Tibial nerve (tissue), 4 donors: ENCODE measurements at places on chromosomes 16 and 17. TPM values are rescaled to one million over a fixed set of nuclear protein-coding genes. Genes with fewer than 3 reads are reported as not detected.

DNA sequence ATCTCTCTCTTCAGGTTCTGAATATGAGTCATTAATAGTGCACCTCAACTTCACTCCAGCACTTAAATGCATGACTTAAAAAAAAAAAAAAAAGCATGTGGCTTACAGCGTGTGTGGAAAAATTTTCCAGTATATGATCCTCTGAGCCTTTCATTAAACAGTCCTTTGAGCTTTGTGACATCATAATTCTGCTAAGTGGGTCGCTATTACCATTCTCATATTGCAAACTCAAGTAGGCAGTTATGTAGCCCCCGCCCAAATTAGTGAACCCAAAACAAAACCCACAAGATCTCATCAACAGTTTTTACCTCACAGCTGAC, 672 bp downstream of the CMTR2 start:
- H3K27ac ChIP-seq = peak overlapping the region; percentile 88
- DNase-seq = no peak
- H3K27me3 ChIP-seq = no peaks in the 10 kb centered on the region
- H3K4me3 ChIP-seq = peak overlapping the region; percentile 89
- H3K4me1 ChIP-seq = peaks cover 28% of the 10 kb centered on the region
- H3K36me3 ChIP-seq = no peaks in the 10 kb centered on the region

The TP53TG3C gene
- total RNA-seq = not detected

DNA sequence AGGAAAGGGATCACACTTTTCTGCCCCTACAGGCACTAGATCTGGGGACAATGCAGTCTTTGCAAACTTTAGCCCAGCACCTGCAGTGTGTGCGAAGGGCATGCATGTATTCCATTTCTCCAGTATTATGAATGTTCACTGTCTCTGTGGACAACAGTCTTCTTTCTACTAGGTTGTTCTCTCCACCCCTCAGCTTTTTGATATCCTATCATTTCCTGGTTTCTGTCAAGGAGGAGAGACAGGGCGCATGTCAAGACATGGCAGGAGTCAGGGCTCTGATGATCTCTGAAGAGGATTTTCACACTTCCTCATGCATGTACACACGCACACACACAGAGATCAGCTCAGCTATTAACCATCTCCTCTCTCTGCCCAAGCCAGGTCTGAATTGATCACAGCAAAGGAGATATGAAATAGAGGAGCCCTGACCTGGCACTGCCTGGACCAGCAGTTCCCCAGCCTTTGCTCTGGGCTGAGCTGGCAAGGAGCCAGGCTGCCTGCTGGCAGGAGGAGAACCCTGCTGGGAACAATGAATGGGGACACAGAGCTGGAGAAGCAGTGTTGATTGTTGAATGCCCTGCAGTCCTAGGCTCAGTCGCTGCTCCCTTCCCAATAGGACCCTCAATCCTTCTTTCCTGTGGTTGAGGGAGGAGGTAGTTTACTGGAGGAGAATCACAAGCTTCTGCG, 2.6 kb downstream of the GPR179 start:
- no peaks in the 10 kb centered on the region for H3K27me3 ChIP-seq
- H3K27ac ChIP-seq = no peak overlapping the region
- peak; percentile 43 for DNase-seq
- no peaks in the 10 kb centered on the region for H3K36me3 ChIP-seq
- H3K4me3 ChIP-seq = no peak overlapping the region

The DRC3 gene
- total RNA-seq = 6.9 TPM

DNA sequence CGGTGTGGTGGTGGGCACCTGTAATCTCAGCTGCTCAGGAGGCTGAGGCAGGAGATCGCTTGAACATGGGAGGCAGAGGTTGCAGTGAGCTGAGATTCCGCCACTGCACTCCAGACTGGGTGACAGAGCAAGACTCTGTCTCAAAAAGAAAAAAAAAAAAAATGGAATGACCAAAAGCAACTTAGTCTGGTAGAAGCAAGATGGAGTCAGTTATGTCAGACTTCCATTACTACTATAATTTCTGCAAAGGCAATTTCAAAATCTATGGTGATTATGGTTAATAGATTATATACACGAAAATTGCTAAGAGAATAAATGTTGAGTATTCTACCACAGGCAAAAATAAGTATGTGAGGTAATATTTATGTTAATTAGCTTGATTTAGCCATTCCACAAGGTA, 32.3 kb downstream of the NOL11 start:
- H3K27me3 ChIP-seq = no peaks in the 10 kb centered on the region
- DNase-seq = no peak
- H3K27ac ChIP-seq = no peak overlapping the region

- H3K27me3 ChIP-seq = no peaks in the 10 kb centered on the region
- no peaks in the 10 kb centered on the region for H3K36me3 ChIP-seq
- H3K4me3 ChIP-seq = peak within 1 kb of the TSS; percentile 55
- peaks cover 15% of the 10 kb centered on the region for H3K4me1 ChIP-seq
- H3K27ac ChIP-seq = peak within 1 kb of the TSS; percentile 83
These were observed at the start of gene NME4 for GRCh38 chr16:397135-397661. Gene NME4, plus strand, starts transcription at chr16:397199. Its CDS starts 24 bp downstream, at chr16:397223.

DNA sequence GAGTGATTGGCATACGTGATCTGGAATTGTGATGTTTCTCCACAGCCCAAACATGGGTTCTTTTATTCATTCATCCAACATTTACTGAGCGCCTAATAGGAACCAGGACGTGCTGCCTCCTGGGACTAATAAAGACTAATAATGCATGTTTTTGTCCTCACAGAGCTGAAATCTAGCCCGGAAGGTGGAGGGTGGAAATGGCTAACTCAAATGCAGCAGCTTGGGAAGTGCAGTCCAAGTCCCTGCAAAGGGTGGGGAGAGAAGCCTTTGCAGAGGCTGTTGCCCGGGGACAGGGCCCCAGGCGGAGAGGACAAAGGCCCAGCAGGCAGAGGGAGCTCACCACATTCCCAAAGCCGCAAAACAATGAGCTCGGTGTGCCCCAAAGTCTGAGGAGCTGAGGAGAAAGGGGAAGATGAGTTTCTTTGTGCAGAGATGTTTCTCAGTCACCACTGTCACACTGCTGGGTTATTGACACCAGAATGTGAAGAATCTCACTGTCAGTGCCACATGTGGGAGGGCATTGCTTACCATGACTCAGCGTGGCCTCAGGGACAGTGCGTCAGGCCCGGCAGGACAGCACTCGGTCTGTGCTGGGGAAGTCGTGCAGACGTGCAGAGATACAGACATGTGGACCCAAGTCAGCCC, 118.2 kb upstream of the CHMP6 start:
- no peaks in the 10 kb centered on the region for H3K27me3 ChIP-seq
- peaks cover 7% of the 10 kb centered on the region for H3K4me1 ChIP-seq
- H3K36me3 ChIP-seq = peaks cover 6% of the 10 kb centered on the region
- no peak overlapping the region for H3K4me3 ChIP-seq

DNA sequence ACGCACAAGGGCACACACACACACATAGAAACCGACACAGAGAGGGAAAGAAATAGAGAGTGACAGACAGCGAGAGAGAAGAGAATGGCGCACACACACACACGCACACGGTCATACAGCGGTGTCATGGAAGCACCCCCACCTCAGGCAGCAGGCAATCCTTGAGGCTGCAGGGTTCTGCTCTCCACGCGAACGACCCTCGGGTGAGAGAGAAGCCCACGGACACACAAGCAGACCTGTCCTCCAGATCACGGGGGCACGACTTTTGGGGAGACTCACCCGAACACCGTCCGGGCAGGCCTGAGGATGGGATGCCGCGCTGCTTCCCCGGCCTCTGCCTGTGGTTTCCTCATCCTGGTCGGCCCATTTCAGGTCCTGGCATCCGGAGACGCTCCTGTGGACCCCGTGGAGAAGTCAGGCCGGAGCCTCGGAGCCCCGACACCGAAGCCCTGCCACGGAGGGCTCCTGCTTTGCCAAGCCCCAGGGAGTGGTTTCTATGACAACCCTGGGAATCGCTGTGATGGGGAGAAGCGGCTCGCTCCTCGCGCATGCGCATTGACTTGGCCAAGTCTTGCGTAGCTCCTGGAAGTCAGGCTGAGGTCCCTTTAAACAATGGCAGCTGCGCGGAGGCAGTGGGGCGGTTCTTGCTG, 118.2 kb upstream of the KCNJ18 start:
- H3K27ac ChIP-seq = no peak overlapping the region
- no peaks in the 10 kb centered on the region for H3K4me1 ChIP-seq
- DNase-seq = peak; percentile 26

- H3K4me3 ChIP-seq = no peak overlapping the region
- H3K4me1 ChIP-seq = no peaks in the 10 kb centered on the region
- no peaks in the 10 kb centered on the region for H3K36me3 ChIP-seq
- DNase-seq = no peak
- no peaks in the 10 kb centered on the region for H3K27me3 ChIP-seq
These were observed 279.0 kb upstream of the IRX5 start for GRCh38 chr16:54651440-54652195.

The CDH3 gene
- 3.8 TPM for total RNA-seq

The DNAI2 gene
- total RNA-seq = not detected

- no peak overlapping the region for H3K27ac ChIP-seq
- no peaks in the 10 kb centered on the region for H3K27me3 ChIP-seq
- no peaks in the 10 kb centered on the region for H3K4me1 ChIP-seq
- H3K36me3 ChIP-seq = no peaks in the 10 kb centered on the region
- no peak for DNase-seq
These were observed 853.8 kb downstream of the CDH8 start for GRCh38 chr16:61182391-61182790.

The HOXB7 gene
- total RNA-seq = 2.2 TPM

- H3K27me3 ChIP-seq = no peaks in the 10 kb centered on the region
- peaks cover 26% of the 10 kb centered on the region for H3K36me3 ChIP-seq
- H3K4me3 ChIP-seq = no peak overlapping the region
- peak overlapping the region; percentile 85 for H3K27ac ChIP-seq
These were observed 5.8 kb downstream of the WIPF2 start for GRCh38 chr17:40224718-40225550.

The CNTROB gene
- total RNA-seq = 38.0 TPM

DNA sequence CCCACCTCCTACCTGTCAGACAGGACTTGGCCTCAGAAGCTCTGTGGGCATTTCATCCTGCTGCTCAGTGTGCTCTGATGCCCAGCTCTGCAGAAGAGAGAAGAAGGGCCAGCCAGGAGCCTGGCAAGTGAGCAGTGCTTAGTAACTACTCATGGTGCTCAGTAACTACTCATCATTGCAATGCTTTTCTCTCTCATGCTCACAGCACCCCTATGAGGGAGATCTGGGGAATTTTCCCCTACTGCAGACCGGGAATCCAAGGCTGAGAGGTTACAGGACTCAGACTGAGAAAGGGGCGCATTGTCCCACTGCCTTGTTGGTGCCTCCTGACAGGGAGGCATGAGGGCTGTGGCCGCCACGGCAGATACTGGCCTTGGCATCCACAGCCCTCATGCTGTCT, 261.1 kb downstream of the C16orf95 start:
- H3K4me1 ChIP-seq = peaks cover 20% of the 10 kb centered on the region
- H3K36me3 ChIP-seq = no peaks in the 10 kb centered on the region
- peaks cover 22% of the 10 kb centered on the region for H3K27me3 ChIP-seq
- no peak overlapping the region for H3K27ac ChIP-seq

The ABI3 gene
- total RNA-seq = 14.4 TPM

The OSBPL7 gene
- total RNA-seq = 19.5 TPM

- H3K27ac ChIP-seq = no peak overlapping the region
- H3K4me3 ChIP-seq = no peak overlapping the region
- H3K27me3 ChIP-seq = no peaks in the 10 kb centered on the region
- peaks cover 9% of the 10 kb centered on the region for H3K36me3 ChIP-seq
- peak; percentile 45 for DNase-seq
These were observed 10.9 kb upstream of the IL34 start for GRCh38 chr16:70635336-70636016.

DNA sequence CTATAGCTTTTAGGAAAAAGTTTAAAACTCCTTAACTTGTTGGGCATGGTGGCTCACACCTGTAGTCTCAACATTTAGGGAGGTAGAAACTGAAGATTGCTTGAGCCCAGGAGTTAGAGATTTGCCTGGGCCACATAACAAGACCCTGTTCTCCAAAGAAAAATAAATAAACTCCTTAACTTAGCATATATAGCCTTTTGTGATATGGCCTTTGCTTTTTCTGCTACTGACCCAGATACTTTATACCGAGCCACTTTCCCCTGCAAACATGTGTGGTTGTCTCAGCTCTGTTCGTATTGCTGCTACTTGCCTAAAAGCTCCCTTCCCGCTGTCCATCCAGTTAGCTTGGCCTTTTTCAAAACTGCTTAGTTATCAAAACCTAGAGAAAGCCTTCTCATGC, 51.0 kb downstream of the GAN start:
- H3K36me3 ChIP-seq = peaks cover 16% of the 10 kb centered on the region
- no peak overlapping the region for H3K27ac ChIP-seq
- H3K27me3 ChIP-seq = no peaks in the 10 kb centered on the region
- H3K4me3 ChIP-seq = no peak overlapping the region
